ENCODE measurements at places on chromosomes 12 and 14.

DNA sequence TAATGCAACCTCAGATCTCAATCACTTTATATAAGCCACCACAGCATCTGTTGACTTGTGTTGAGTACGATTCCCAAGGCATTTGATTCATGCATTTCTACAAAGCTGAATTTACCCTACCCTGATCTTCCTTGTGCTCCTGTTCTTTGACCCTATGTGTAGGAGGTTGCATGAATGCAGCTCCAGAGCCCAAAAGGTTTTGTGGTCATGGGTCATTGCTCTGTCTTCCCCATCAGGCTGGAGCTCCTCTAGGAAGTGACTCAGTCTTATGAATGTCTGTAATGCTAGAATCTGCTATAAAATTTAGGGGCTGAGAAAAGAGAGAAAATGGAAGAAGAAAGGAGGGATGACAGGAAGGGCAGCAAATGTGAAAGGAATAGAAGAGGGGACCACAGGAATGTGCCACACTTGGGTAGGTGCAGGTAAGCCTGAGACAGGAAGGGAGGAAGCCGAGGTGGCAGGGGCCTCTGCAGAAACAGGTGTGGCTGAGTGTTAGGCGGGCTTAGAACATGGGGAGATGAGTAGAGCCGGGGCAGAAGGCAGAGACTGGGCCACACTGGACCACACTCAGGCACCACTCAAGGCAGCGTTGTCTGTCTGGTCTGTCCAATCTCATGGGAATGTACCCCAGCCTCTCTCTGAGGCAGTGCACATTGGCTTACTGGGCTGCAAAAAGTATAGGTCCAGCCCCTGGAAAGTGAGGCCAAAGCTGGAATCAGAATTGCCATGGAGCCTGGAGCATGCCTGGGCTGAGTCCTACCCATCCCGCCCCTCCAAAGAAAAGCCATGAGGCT, 334.1 kb downstream of the BCL11B start:
- no peak for DNase-seq

GRCh38 chr14:52049721-52050588, 18.9 kb downstream of the NID2 start:
- no peak for DNase-seq

DNA sequence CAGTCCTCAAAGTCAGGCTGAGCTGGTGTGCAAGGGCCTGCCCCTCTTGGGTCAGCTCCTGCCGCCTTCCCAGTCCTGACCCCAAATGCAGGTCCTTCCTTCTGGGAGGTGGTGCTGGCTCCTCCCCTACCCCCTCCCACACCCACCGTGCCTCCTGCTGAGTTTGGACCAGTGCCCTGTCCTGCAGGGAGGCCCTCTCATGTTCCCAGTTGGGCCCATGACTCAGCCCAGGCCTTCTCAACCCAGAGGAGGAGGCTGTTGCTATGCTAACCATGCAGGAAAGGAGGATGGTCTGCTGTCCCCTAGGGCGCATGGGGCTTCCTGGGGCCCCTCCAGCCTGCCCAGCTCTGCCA, 4.4 kb downstream of the ZBTB42 start:
- no peak for DNase-seq

- DNase-seq = no peak
These were observed 61.2 kb upstream of the STXBP6 start for GRCh38 chr14:25111061-25111601.

DNA sequence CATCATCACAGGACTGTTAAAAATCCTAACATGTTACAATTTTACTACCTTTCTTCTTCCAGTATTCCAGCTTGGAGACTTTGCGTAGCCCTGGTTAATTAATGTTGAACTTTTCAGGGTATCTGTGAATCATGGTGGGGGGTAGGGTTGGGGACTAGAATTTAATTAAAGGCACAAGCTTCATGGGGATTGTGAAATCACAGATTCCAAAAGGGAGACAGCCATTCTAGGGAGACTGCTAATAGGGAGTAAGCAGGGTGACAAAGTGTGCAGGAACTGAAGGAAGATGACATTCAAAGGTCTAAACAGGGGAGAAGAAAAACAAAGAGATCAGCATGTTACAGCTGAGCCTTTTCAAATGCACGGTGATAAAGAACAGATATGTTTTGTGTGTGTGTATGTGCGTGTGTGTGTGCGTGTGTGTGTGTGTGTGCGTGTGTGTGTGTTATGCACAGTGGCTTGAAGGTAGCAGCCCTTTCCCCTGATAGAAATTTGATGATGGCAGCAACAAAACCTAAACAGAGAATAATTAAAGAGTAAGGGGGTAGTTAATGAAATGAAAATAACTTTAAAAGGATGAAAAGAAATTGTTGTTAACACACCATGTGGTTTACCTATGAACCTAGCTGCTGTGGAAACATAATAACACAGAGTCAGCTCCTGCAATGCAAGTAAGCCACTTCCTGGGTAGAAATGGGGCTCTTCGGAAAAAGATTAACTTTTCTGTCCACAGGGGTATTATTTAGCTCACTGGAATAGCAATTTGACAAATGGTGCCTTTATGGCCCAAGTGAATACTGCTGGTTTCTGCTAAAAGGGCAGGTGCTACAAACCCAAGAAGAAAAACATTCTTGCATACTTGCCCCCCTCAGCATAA, 581.7 kb downstream of the DIO2 start:
- DNase-seq = no peak

DNA sequence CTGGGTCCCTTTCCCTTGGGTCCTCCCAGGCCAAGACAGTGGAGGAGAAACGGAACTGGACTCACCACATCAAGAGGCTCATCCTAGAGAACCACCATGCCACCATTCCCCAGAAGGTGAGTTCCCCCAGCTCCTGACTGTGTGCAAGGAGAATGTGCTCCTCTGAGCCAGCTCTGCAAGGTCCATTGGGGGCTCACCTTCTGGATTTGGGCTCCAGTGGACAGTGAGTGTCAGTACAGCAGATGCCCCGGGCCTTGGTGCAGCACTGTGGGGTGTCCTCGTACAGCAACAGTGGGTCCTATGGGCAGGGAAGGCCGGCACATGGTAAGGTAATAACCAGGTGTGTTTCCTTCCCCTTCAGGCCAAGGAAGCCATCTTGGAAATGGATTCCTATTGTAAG, 27.8 kb downstream of the PLEKHG3 start:
- no peak for DNase-seq

DNA sequence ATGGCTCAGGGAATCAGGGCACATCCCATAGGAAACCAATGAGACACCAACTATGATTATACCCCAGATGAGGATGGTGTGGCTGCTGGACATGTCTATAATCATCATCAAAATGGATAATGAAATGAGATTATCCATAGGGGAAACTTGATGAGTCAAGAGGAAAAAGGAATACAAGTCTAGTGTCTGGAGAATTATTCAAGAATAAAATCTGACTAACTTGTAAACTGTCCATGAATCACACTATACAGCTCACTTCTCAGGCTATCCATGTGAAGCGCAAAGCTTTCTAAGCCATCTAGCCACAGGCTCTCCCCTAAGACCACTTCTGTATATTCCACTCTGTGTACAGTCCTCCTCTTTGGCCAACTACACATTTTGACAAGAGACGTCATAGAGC, 52.5 kb downstream of the DUSP16 start:
- no peak for DNase-seq

GRCh38 chr14:82886670-82887069, 1353.0 kb upstream of the SEL1L start:
- no peak for DNase-seq

DNA sequence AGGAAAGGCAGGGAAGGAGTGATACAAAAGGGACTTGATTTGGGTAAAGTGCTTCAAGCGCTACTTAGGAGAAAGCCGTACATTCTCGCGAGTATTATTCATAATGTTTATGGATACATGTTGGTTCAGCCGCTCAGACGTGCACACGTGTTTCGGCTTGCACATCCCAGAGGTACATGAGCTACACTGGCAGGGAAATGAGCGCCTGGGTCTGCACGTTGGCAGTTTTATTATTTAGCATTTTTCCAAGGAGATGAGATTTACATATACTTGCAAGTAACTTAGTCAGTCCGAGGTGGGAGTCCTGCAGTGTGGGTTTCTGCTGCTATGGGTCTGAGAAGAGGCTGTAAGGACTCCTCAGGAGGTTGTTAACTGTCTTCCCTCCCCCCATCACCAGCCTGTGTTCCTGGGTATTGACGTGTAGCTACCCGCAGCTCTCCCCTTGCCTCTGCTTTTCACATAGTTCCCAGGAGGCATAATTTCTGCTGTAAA, 1.5 kb downstream of the PRKCH start:
- DNase-seq = no peak

- DNase-seq = no peak
These were observed 1.6 kb downstream of the AMN1 start for GRCh38 chr12:31727192-31727591.

- no peak for DNase-seq
These were observed 8.5 kb downstream of the TMEM233 start for GRCh38 chr12:119601877-119602733.

DNA sequence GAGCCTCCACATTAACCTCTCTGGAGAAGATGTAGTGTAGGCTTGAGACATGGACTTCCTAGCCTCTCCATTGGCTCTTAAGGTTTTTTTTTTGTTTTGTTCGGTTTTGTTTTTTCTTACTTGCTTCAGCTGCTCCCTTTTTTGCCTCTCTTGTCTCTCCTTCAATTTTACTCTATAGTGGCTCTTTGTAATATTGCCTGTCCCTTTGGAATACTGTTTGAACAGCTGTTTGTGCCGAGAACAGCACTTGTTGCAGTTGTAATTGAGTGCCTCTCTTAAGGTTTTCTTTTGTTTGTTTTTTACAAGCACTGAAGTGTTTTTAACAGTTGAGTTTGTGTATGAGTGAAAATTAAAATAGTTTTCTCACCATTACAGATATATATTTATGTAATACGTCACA, 567.7 kb downstream of the LRFN5 start:
- DNase-seq = no peak

DNA sequence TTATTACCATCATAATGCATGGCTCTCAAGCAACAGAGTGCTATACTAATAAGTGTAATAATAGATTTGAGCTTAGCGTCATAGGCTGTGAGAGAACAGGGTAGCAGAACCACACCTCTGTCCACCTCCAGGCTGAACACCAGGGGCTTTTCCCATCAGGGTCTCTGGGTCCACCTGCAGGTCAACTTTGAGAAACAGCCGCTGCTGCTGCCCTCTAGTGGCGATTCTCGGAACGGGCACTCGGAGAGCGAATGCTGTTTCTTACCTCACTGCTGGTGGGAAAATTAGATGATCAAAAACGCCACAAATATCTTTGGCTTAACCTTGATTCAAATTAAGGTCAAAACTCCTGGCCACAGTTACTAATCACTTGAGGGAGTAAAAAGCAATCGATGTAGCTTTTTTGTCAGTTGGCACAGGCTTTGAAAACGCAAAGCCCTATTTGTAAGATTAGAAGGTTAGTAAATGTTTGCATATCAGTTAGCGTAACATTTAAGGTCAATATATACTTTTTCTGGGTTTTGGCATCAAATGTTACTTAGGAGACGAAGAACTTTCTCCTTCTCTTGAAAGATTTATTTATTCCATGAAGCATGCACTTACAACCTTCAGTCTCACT, 127.9 kb upstream of the TMEM132D start:
- peak; percentile 42 for DNase-seq

DNA sequence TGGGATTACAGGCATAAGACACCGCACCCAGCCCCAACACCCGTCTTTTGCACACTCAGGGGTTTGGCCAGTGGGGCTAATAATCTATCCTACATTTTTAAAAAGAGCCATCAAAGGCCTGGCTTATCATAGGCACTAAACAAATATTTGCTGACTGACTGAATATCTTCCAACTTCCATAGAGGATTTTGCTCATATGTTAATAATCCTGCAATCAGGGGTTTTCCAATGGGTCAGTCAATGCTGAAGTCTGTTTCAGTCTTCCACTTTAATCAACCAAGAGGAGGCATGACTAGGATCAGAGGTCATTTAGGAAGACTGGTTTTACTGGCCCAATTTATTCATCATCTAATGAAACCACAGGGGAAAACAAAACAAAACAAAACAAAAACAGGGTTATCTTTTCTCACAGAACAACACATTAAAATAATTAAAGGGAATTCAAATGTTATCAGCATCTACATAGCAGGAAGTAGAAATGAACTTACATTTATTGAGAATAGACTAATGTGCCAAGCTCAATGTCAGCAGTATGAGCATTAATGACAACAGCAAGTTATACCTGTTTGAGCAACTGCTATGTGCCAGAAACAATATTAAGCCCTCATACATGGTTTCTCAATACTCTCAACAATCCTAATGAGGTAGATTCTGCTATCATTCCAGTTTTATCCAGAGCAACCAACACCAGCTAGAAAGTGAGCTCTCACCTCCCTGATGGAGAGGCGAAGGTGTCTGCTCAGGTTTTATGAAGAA, 372.2 kb downstream of the EGLN3 start:
- DNase-seq = no peak

GRCh38 chr12:75636607-75637006, 125.2 kb upstream of the KRR1 start:
- DNase-seq = no peak

DNA sequence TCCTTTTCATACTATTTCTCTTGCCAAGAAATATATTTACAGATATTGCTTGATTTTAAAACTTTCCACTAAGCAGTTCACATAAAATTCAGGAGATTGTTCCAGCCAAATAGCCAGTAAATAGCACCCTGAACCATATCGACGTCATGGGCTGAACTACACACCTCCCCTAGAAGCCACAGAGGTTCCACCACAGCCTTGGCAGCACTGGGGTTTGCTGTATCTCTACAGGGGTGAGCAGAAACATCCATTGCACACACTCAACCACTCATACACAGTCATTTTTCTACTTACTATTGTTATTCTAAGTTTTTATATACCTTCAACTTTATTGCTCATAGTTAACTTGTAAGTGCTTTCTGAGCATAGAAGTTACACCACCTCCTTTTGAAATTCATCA, 8.1 kb upstream of the EIF2S3B start:
- peak; percentile 56 for DNase-seq

DNA sequence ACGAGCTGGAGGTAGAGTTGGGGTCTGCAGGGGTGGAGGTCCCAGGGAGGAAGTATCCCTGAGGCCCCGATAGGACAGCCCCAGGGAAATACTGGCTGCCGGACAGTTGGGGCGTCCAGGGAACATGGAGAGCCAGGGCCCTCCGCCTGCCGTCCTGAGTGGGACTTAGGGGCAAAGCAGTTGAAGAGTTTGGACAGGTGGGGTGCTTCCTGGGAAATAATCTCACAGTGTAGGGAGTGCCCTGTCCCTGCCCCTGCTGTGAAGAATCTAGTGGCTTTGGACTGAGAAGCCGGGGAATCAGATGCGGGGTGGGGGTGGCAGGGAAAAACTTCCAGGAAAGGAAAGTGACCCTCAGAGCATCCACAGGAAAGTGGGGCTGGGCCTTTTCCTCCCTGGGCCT, 9.8 kb upstream of the HHIPL1 start:
- no peak for DNase-seq

- DNase-seq = no peak
These were observed 4.1 kb upstream of the FZD10 start for GRCh38 chr12:130157998-130158753.
